ENCODE measurements at places on chromosomes 11 and 22.
A peak's percentile ranks its signal among the peaks of the same experiment; 100 is the strongest.

- no peak for DNase-seq
Measured at GRCh38 chr11:24622262-24622661, 125.4 kb downstream of the LUZP2 start.

DNA sequence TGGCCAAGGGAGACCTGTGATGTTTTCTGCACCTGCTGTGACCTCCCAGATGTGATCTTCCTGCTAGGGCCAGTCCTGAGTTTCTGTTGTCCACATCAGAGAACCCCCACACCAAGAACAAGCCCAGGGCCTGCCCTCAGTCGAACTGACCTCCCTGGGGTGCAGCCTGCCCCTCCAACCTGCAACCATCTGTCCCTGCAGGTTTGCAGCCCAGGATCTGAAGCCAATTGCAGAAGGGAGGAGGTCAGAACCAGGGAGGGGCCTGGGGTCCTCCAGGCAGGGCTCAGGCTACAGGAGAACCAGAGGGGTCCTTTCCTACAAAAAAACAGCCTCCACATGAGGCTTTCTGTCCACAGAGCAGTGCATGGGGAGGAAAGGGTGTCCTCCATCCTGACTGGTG is 807 bp downstream of the TRIM3 start:
- DNase-seq: no peak

- no peak for DNase-seq
Measured at GRCh38 chr11:2587976-2588748, 111.6 kb downstream of the KCNQ1OT1 start.

DNA sequence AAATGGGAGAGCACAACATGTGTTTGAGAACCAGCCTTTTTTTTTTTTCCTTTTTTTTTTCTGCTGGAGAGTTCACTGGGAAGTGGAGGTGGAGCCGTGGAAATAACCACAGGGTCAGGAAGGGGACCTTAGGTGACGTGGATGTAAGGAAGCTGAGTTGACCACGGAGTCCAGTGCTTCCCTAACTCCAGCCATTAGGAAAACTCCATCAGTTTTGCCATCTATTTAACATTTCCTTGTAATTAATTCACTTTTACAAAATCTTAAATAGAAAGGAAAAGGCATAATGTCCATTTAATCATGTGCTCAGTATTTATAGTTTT is 2.0 kb upstream of the CDK2AP2 start:
- no peak for DNase-seq

- no peak for DNase-seq
Measured at GRCh38 chr11:117541211-117541610, 213.6 kb downstream of the CEP164 start.

- DNase-seq: no peak
Measured at GRCh38 chr11:14956111-14956510, 16.0 kb downstream of the CALCA start.

GRCh38 chr11:46570790-46571398 is 22.9 kb downstream of the AMBRA1 start:
- DNase-seq: no peak

- DNase-seq: no peak
Measured at GRCh38 chr22:49833340-49834007, 5.8 kb upstream of the BRD1 start.

- no peak for DNase-seq
Measured at GRCh38 chr22:24183321-24184031, 2.2 kb downstream of the SUSD2 start.

GRCh38 chr11:61756452-61757212 is 4.2 kb downstream of the MYRF start:
- peak; percentile 15 for DNase-seq

DNA sequence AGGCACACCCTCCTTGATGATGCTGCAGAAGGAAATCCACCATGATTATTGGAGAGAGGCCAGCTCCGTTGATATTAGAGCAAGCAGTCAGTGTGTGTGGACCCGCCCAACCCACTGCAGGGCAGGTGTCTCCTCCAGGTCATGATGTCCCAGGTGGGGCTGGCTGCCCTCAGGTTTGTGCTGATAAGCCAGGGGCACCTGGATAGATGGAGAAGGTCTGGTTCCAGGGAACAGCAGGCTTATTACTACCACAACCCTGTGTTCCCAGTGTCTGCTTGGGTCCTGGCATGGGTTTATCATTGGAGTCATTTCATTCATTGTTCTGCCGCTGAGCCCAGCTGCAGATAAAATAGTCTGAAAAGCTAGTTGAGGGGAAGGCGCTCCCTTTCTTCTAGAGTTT is 181.1 kb upstream of the NECTIN1 start:
- DNase-seq: no peak

DNA sequence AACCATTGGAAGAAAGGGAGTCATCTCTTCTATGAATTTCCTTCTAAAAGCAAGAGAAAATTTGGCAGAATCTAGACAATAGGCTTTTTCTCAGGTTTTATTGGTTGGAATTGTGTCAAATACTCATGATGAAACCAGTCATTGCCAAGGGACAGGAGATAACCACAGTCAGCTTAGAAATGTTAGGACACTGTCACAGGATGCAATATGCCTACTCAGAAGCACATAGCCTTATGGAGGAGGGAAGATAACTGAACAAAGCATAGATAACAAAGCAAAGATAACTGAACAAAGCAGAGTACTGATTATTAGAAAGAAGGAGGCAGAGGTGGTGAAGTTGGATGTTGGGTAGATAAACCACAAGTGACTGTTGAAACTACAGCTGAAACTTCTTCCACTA is 303.5 kb upstream of the PDGFD start:
- no peak for DNase-seq

DNA sequence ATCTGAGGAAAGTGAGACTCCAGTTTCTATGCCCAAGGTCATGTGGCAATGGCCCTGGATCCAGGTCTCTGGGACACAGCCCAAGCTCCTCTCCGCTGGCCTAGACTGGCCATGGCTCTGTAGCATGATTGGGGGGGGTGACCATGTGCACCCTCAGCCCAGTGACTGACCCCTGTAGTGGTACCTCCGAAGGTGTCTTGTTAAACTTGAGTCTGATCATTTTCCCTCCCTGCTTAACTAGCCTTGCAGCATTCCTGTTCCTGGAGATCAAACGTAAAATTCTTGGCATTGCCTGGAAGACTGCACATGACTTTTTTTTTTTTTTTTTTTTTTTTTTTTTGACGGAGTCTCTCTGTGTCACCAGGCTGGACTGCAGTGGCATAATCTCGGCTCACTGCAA is 1116.0 kb downstream of the TBC1D22A start:
- DNase-seq: no peak

- no peak for DNase-seq
Measured at GRCh38 chr11:64560139-64560771, 30.8 kb upstream of the SLC22A12 start.

- DNase-seq: no peak
Measured at GRCh38 chr11:26901162-26901561, 92.8 kb upstream of the FIBIN start.

DNA sequence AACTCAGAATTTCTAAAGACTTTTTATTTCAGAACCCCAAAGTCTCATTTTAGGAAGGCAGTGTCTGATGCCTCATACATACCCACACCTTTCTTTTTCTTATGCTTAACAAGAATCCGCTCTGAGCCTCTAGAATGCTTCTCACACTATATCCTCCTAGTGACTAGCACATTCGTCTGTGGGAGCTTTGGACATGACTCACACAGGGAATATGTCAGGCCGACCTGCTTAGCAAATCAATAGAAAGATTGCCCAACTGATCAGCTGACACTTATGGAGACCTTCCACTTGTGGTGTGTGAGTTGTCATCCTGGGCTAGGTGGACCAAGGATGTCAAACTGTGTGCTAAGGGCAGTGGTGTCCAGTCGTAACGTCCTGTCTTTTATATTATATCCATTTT is 129.9 kb upstream of the TTC12 start:
- no peak for DNase-seq

- no peak for DNase-seq
Measured at GRCh38 chr22:27218012-27218920, 560.9 kb downstream of the MIAT start.

GRCh38 chr11:119680541-119681360 is 48.2 kb downstream of the NECTIN1 start:
- no peak for DNase-seq

- no peak for DNase-seq
Measured at GRCh38 chr11:102332611-102332994, 14.4 kb upstream of the BIRC2 start.

DNA sequence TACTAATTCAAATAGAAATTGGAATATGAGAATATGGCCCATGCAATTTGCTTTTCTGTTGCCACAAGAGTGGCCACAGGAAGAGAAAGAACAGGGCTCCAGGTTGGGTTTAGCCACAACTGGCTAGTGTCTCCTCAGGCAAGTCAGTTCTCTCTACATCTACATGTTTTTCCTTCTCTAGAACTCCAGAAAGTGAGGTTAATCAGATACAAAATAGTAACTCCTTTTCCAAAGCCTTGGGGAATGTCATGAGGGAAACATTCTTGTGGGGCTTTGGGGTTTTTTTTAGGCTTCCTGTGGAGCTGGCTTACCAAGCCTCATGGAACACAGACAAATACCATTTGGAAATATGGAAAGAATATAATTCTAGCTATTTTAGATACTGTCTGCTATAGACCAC is 161.6 kb downstream of the NAV2 start:
- no peak for DNase-seq

DNA sequence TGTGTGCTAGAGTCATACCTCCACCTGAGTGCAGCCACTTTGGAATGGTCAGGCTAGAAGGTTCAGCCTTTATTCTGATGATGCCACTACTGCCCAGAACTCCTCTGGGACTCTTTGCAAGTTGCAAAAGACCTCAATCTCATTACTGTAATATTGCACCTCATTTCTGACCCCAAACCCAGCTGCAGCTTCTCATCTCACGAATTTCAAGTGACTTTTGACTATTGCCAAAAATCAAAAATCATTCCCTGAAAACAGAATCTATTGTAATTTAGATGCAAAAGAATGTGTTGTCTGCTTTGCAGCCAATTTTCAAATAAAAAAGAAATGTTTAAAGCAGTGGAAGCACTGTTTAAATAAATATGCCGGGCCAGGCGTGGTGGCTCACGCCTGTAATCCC is 25.2 kb downstream of the GVQW3 start:
- no peak for DNase-seq

DNA sequence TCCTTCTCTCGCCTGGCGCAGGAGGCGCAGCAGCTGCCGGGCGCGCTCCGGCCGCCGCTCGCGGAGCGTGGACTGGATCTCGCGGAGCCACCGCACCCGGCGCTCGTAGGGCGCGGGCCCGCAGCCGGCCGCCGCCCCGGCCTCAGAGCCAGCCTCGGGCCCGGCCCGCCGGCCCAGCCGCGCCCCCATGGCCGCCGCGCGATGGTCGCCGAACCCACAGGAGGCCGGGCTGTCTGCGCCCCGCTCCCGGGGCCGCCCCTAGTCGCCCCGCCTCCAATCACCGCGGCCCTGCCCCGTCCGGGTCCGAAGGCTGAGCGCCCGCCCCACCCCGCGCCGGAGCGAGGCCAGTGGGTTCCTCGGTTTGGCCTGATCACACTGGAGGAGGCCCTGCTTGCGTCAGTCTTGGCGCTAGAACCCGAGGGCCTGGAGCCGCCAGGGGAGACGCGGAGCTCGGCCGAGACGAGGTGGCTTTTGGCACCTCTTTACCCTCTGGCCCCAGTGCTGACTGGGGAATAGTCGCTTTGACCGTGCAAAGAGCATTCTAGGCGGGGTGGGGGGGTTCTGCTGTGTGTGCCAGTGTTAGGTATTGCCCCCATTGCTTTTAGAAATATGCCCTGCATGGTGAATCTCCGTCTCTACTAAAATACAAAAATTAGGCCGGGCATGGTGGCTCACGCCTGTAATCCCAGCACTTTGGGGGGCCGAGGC is at the start of gene LRRC75B:
Gene LRRC75B, minus strand, starts transcription at position 223 of the 708 bp plus-strand sequence. Its CDS starts 34 bp downstream, at position 189.
- peak; percentile 46 for DNase-seq

GRCh38 chr11:102611291-102611690 is 13.8 kb downstream of the MMP20 start:
- DNase-seq: no peak

DNA sequence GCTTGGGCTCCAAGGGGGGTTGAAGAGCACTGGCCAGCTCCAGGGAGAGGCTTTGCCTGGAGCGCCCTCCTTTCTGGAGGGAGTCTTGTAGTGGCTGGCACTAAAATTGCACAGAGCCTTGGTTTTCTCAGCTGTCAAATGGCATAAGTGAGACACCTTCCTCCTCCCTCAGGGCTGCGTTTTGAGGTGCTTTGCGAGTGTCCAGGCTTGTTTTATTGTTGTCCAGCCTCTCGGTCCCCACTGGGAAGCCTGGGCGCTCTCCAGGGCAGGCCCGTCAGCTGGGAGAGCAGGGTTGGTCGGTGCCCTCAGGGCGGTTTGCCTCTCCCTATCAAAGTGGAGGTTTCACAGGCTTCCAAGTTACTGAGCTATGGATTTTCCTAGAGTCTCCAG is 149.3 kb upstream of the B3GAT1 start:
- no peak for DNase-seq

- DNase-seq: no peak
Measured at GRCh38 chr11:125892994-125893393, 5.5 kb downstream of the HYLS1 start.

Data from activated T-cell treated with anti-CD3 and anti-CD28 coated beads for 48 hours (primary cell).